SW480 (cell line): ENCODE measurements at places on chromosomes 3 and 15.

DNA sequence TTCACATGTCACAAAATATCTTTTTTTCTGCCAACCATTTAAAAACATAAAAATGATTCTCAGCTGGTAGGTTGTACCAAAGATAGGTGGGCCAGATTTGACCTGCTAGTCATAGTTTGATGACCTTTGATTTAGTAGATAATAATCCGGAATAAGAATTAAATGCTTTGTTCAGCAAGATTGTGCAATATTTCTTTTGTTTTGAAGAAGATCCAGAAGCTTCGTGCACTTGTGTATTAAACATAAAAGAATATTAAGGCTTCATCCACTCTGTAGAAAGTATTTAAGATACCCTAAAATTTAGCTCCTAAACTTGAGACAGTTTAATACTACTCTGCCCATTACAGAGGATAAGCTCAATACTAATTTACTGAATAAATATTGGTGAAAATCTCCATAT lies 258.4 kb downstream of the ADAMTSL3 start:
- DNase-seq, result no peak

DNA sequence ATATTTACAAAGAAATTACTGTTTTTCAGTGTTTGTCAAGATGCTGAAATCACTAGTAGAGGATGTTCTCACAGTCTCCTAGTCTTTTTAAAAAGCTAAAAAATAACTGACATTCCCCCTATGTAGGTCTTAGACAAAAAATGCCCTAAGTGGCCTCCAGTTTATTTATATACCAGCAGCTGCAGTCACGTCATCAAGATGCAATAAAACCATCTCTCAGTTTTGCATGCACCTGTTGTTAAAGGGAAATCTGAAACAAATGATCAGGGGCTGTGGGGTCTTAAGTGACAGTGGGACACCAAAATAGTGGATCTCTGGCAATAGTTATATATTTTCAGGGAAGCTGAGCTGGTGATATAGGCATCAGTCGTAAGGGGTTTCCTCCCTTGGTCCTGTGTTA lies 146.5 kb upstream of the ARPP21 start:
- DNase-seq, result no peak

DNA sequence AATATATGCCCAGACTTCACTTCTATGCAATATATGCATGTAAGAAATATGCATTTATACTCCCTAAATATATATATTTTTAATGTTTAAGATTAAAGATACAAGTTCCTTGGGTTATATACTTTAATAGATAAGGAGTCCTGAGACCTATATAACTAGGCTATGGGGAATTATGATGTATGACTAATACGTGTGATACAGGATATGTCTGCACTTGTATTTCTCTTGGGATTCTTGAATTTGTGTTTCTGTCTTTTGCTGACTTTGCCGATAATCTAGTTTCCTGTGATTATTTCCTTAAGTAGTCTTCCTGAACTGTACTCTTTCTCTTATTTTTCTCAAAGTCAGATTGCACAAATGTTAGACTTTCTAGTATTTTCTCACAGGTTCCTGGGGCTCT lies 109.6 kb downstream of the PIK3CB start:
- DNase-seq, result no peak

DNA sequence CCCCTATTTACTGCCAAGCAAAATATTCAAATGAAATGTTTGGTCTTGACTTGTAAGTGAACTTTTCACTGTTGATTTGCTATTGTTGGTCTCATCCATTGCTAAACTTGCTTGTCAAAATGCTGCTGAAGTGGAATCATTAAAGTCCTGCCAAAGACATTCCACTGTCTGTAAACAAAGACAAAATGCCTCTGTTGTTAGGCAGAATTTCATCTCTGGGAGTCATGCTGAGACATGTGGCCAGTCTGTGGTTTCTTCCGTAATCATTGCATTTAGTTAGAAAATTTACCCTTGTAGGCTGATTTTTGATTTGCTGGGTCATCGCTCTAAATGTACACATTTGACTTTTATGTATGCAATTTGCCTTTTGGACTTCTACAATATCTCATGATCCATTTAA lies 577.7 kb downstream of the MECOM start:
- DNase-seq, result no peak

- no peak for DNase-seq
Measured at GRCh38 chr3:24393316-24393715, 101.3 kb downstream of the THRB start.

DNA sequence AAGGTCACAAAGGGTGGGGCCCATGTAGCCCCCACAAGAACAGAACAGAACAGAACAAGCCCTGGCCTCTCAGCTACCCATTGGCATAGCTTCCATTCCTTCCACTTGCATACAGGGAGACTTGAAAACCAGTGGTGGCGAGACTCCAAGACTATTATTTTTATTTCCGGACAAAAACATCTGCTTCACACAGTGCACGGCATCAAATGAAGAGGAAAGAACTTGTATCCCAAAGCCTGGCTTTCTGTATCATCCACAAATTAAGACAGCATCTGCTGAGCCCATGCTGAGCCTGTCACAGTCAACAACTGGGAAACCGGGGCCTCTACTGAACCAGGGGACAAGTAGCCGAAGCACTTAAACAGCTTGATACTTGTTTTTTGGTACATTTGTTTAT lies 56.0 kb downstream of the CLEC3B start:
- DNase-seq, result no peak

DNA sequence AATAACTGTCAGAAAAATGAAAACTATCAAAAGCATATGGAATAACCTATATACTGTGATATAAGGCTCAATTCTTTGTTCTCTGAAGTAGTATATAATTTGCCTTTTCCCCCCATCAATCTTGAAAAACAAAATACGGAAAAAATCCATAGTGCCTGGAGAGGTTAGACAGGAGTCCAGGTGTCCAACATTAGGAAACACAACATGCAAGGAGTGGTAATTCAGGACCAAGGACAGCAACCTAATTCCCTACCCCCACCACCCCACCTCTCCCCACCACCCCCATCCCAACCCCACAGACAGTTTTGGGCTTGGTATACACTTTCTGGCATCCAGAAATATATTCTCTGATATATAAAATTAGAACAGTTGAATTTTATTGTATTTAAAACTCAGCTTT lies 55.1 kb upstream of the SLC25A26 start:
- DNase-seq, result no peak

DNA sequence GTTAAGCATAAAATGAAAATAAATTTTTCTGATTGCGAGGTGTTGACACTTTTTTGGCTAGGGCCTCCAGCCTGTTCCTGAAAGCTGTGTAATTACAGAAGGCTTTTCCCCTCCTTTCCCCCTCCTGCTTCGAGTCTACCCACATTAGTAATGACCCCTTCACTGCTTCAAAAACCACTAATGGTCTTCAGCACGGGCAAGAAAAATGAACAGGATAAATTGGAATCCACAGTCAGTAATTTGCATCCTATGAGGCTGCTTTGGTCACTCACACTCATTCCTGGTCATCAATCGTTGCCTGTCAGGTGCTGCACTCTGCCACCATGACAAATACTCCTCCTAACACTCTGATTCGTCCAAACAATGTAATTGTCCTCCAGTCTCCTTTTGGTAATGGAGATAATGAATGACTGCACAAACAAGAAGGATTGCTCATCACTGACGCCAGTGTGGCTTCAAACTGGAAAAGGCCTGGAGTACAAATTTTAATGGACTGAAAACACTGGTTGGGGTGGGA lies 148.6 kb downstream of the MEIS2 start:
- no peak for DNase-seq

DNA sequence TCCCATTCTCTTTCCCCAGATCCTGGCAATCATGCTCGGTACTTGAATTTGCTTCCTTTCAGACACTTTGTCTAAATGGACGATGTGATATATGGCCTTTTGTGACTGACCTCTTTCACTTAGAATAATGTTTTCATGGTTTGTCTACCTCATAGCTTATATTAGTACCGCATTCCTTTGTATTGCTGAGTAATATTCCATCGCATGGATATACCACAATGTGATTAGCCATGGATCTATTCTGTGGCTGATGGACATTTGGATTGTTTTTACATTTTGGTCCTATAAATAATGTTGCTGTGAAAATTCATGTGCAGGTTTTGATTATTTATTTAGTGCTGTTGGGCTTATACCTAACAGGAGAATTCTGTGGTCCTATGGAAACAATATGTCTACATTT lies 458.6 kb downstream of the GABRG3 start:
- DNase-seq, result no peak

DNA sequence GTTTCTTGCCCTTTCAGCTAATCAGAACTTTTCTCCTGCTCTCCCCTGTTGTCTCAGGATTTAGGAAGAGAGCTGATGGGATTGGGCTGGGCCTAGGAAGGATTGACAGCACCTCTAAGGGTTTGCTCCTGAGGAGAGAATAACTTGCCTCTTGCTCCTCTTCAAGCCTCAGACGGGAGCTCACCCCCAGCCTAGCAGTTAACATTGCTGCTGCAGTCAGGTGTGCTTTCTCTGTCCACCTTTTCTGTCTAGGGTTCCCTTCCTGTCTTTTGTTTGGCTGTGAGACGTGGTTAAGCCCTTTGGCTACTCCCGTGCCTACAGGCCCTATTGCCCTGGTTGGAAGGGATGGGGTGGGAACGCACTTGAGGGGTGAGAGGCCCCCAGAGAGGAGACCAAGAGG lies 20.1 kb downstream of the TMEM108 start:
- no peak for DNase-seq

DNA sequence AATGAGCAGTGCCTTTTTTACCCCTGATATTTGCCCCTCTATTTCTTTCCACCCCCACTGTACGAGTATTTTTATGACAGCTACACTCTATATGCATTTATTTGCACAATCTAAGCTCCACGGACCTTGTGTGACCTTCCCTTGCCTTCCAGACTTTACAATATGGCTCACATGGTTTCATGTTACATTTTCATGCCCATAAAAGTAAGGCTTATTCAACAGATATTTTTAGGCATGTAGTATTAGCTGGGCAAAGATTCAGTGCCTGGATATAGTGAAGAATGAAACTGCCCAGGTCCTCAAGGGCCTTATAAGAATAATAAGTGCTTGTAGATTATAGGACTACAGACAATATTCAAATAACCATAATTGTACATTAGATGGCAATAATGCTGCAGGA lies 481.9 kb upstream of the CNTN4 start:
- DNase-seq, result no peak

- DNase-seq, result peak; percentile 35
Measured at GRCh38 chr15:100919481-100920405, 586 bp downstream of the LRRK1 start.

- no peak for DNase-seq
Measured at GRCh38 chr3:141405591-141405990, 37.3 kb downstream of the ZBTB38 start.

DNA sequence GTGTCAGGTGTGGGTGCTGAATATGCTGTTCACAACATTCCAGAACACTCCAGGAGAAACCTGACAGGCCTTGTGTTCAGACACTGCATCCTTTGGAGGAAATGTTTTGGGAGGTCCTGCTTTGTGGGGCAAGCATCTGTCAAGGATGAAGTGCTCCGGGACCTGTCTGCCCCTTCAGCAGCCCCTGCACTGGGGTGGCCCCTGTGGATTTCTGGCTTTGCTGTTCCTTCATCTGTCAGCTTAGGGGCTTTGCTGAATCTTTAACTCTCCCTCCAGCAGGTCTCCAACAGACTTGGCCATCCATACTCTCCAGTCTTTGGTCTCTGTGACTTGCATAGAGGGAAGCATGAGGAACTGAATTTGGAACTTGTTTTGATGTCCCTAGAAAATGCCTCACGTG lies 3.1 kb downstream of the PRR23E start:
- DNase-seq, result no peak
